ENCODE measurements at places on chromosomes 3 and 15. TPM values are rescaled to one million over a fixed set of nuclear protein-coding genes. Genes with fewer than 3 reads are reported as not detected.

The GP5 gene
- total RNA-seq: not detected

DNA sequence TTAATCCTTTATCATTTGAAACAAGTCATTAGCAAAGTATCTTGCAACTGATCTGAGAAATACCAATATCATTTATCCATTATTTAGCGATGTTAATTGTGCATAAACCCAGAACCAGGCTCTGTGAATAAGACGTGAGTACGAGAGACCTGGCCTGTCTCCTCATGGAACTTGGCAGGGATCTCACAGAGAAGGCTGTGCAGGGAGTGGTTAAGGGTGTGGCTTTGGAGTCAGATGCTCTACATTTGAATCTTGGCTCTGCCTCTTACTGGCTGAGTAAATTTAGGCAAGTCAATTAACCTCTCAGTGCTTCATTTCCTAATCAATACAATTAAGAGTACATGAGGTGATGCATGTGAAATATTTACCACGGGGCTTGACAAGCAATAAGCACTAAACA, 39.9 kb upstream of the TBL1XR1 start:
- no peak for DNase-seq

The GOLGA6B gene
- not detected for total RNA-seq

The ONECUT1 gene
- total RNA-seq: not detected

GRCh38 chr3:170350515-170351413, 6.8 kb upstream of the SKIL start:
- no peak for DNase-seq

DNA sequence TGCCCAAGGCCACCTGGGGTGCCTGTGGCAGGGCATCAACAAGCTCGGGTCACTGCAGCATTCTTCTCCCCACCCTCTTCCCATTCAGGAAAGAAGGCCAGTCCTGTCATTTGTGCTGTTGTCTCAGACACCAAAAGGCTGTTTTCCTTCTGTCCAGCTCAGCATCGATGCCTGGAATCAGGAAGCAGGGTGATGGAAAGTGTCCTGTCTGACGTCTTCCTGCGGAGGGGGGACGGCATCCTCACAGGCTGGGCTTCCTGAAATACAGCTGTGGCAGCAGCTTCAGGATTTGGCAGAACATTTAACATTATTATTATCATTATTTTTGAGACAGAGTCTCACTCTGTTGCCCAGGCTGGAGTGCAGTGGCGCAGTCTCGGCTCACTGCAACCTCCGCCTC, 33.0 kb upstream of the ANKDD1A start:
- DNase-seq: no peak

DNA sequence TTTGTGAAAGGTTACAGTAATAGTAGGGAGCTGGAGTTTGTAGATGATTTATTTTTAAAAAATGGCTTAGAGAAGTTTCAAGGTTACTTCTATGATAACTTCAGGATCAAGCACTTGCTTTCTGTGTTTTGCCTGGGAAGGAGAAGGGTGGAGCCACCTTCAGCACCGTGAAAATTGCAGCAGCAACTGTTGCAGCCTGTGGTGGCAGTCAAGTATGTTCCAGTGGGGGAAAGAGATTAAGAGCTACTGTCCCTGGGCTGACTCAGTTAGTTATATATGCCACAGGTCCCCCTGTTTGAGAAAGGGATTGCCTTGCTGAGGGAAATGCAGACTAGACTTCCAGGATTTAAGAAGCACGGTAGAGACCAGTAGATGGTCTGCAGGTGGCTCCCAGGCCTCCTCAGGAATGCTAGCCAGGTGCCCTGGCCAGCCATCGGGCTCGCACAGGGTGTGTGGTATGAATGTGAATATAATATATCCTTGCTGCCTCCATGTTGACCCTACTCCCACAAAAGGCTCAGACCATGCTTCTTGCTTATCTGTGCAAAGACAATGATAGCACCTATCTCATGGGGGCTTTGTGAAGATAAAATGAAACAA, 389.5 kb downstream of the CACNA2D3 start:
- DNase-seq: no peak

GRCh38 chr3:147680837-147681483, 271.8 kb downstream of the ZIC1 start:
- no peak for DNase-seq

The ST6GAL1 gene
- 1.9 TPM for total RNA-seq

The ALDH1L1 gene
- 0.23 TPM for total RNA-seq

DNA sequence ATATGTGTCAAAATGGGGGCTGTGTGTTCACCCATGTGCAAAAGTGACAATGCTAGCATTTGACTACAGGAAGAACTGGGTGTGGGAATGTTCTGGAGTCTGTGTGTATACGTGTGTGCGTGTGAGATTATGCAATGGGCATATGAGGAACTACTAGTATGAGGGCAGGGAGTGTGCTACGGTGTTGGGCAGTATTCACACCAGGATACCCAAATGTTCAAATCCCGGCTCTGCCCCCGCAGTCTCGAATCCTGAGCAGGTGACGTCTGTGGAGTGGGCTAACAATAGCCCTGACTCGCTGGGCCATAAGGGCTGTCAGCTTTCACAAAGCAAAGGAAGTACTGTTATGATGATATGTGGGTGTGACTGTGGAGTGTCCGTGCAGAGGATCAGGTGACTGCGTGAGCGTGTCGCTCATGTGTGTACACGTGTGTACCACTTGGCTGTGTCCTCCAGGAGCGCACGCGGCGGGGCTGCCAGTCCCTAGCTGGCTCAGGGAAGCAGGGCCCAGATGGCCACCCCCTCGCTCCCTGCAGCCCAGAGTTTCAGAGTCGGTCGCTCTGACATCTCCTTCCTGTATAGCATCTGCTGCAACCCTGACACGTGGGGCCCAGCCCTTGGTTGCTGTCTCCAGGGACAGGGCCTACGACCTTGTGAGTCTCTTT, 27.2 kb downstream of the IQSEC1 start:
- no peak for DNase-seq

DNA sequence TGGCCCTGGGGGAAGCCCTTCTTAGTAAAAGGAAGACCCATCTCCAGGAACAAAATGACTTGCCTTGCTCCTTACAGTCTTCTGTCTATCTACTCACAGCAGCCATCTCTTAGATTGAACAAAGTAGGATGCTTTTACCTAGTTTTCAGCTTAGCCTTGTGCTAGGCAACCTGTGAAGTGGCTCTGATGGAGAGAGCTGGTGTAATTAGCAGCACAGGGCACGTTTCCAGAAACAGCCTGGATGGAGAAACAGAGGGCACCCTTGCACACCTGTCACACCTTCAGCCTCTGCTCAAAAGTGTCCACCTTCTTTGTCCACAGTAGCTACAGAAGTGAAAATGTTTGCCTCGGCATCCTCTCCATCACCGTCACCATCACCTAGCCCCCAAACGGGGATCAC, 292.9 kb downstream of the RORA start:
- no peak for DNase-seq

GRCh38 chr3:165549665-165550064, 287.6 kb downstream of the BCHE start:
- no peak for DNase-seq

GRCh38 chr15:63835211-63835568, 1.4 kb upstream of the HERC1 start:
- no peak for DNase-seq

GRCh38 chr15:52337198-52337853, 41.7 kb upstream of the MYO5C start:
- peak; percentile 71 for DNase-seq

GRCh38 chr3:151918253-151919029, 45.0 kb downstream of the SUCNR1 start:
- peak; percentile 52 for DNase-seq

The LSM3 gene
- 14.8 TPM for total RNA-seq

DNA sequence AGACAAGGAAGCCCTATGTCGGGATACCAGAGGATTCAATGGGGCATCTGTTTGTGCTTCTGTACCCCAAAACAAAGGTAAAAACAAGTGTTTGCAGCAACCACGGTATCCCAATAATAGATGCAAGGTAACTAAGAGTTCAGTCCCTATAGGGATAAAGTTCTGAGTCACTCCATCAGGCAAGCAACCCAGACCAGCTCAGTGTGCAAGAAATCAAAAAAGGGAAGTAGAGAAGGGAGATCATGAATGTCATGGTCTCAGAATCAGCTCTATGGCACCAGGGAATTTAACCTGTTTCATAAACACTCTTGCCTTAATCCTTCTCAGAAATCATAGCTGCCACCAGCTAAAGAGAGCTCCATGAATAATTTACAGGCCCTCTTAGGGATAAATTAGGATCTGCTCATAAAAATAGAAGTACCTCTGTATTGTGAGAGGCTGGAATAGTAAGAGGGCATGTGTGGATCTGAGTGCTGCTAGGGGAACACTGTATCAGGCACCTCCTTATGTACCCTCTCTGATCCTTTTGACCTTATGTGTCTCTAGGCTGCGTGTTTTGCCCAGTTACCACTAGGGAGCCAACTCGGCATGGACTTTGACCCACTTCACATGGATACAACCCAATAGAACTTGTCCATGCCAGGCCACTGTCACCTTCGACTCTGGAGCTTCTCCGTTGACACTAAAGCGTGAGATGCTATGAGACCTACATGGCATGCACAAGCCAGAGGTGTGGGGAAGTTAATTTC, 754.6 kb downstream of the AGBL1 start:
- DNase-seq: no peak

- DNase-seq: no peak
Observed at GRCh38 chr15:67124911-67125588, 59.6 kb downstream of the SMAD3 start.

DNA sequence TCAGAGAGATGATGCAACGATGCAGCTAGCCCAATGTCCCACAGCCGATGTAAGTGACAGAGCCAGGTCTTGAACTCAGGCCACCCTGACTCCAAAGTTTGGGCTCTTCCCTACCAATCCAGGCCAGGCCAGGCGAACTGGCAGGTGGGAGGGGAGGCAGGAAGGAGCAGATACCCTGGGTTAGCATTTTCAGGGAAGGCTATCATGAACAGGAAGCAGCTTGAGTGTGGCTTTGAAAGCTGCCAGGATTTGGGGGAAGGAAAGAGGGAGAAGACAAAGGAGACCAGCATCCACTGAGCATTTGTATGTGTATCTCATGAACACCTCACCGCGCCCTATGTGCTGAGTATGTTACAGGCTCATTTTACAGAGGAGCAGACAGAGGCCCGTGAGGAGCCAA, 38.8 kb downstream of the LMCD1 start:
- DNase-seq: no peak

- DNase-seq: no peak
Observed at GRCh38 chr15:29376590-29376989, 107.0 kb upstream of the NSMCE3 start.

GRCh38 chr3:61946570-61947324, 385.4 kb downstream of the PTPRG start:
- no peak for DNase-seq

The CCRL2 gene
- 0.13 TPM for total RNA-seq

DNA sequence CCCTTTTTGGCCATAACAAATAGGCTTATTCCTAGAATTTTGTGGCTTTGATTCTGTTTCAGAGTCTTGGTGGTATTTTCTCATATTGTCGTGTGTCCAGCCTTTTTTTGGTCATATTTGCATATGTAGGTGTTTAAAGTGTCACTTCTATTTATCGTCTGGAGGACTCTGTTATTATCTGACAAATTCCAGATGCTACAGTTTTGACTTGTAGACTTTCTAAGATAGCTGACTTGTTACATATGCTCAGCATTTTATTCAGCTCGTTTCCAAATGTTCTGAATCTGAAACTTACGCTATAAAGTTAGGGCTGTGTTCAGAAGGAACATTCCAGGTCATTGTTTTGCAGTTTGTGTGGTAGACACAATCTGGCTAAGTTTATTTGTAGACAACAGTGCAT, 1.9 kb downstream of the PPP4R2 start:
- no peak for DNase-seq

- no peak for DNase-seq
Observed at GRCh38 chr15:58564981-58565380, 133.2 kb downstream of the LIPC start.

The ARNT2 gene
- 4.4 TPM for total RNA-seq

- DNase-seq: no peak
Observed at GRCh38 chr15:99669250-99669649, 64.0 kb downstream of the LYSMD4 start.

DNA sequence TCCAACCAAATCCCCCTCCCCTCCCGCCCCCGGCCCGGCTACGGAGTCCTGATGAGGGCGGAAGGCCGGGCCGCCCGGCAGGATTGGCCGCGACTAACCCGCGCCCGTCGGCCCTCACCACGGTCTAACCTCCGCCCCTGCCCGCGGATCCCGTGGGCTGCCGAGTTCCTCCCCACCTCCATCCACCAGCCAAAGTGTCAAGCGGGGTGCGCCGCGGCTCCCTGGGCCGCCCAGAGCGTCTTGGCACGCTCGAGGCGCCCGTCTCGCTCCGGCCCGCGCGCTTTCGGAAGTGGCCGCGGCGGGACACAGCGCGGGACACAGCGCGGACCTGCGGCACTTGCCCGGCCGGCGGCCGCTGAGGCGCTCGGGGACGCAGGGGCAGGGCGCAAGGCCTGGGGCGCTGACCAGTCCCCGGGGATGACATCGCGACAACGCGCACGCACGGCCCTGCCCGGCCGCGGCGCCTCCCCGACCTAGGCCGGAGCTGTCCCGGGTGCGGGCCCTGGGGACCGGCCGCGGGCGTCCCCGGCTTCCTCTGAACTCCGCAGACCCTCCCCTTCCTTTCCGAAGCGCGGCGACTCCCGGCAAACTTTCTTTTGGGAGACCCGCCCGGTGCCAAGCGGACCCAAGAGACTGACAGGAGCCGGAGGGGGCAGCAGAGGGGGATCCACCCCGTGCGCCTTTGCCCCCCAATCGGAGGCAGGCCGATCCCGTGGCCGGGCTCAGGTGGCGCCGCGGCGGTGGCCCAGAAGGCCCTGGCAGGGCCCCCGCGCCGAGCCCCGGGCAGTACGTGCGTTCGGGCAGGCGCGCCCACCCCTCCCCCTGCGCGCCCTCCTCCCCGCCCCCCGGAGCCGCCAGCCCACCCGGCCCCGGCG, 112.8 kb upstream of the ICE2 start:
- DNase-seq: no peak

GRCh38 chr3:184540777-184541681, 20.6 kb upstream of the EPHB3 start:
- DNase-seq: no peak

GRCh38 chr15:57090496-57090859, 172.0 kb downstream of the TCF12 start:
- DNase-seq: no peak

DNA sequence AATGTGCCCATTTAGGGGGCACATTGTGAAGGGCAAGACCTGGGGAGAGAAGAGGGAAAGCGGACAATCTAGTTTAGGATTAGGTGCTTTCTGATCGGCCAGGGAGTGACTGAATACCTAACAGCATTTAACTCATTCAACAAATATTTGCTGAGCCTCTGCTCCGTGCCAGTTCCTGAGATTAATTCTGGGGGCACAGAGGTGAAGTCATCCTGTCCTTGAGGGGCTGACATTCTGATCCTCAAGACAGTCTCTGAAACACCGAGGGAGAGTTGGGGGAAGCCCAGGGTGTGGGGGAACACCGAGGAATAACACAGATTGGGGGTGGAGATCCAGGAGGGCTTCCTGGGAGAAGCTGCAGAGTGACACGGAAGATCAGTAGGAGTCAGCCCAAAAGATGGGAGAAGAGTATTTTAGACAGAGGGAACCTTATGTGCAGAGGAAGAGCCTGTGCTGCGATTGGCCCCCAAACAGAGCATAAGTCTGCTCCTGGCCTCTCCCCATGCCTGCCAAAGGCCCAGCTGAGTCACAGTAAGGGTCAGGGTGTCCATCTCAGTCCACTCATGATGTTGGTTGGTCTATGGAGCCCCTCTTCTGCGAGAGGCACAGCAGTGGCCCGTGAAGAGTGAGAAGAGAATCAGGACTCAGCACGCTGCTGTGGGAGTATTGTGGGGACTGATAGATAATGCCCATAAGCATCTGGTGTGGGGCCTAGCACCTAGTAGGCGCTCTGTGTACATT, 60.2 kb downstream of the AMOTL2 start:
- no peak for DNase-seq

All from HFFc6 (cell line).